ENCODE measurements at places on chromosomes 6 and 20. TPM values are rescaled to one million over a fixed set of nuclear protein-coding genes. Genes with fewer than 3 reads are reported as not detected.

DNA sequence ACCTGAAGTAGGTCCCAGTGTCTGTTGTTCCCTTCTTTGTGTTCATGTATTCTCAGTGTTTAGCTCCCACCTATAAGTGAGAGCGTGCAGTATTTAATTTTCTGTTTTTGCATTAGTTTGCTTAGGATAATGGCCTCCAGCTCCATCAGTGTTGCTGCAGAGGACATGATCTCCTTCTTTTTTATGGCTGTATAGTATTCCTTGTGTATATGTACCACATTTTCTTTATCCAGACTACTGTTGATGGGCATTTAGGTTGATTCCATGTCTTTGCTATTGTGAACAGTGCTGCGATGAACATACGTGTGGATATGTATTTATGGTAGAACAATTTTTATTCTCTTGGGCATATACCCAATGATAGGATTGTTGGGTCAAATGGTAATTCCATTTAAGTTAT is 125.4 kb downstream of the B3GAT2 start:
- no peaks in the 10 kb centered on the region for H3K36me3 ChIP-seq
- H3K4me1 ChIP-seq, result no peaks in the 10 kb centered on the region
- H3K27me3 ChIP-seq, result no peaks in the 10 kb centered on the region
- no peak overlapping the region for H3K4me3 ChIP-seq
- no peak overlapping the region for H3K27ac ChIP-seq
- DNase-seq, result no peak

DNA sequence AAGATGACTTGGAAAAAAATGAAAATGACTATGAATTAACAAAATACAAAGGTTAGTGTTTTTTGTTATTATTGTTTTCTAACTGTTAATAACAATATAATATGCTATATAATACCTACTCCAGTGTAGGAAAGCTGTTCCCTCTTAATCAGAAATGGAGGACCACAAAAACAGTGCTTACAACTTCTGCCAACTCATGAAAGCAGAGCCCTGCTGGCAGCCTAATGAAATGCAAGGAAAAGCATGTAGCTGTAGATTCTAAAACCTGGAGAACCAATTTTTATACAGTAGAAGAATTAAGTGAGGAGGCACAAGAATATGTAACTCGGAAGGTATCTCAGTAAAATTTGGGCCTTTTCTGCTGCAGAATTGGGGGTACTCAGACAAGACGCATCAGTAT is 29.4 kb downstream of the PHIP start:
- no peak overlapping the region for H3K27ac ChIP-seq
- peaks cover 2% of the 10 kb centered on the region for H3K4me1 ChIP-seq
- DNase-seq, result no peak

GRCh38 chr6:4973415-4973814 is 30.4 kb downstream of the RPP40 start:
- H3K4me1 ChIP-seq, result peaks cover 2% of the 10 kb centered on the region
- no peak overlapping the region for H3K4me3 ChIP-seq
- peak overlapping the region; percentile 50 for H3K27ac ChIP-seq
- no peak for DNase-seq
- H3K27me3 ChIP-seq, result no peaks in the 10 kb centered on the region
- no peaks in the 10 kb centered on the region for H3K36me3 ChIP-seq

DNA sequence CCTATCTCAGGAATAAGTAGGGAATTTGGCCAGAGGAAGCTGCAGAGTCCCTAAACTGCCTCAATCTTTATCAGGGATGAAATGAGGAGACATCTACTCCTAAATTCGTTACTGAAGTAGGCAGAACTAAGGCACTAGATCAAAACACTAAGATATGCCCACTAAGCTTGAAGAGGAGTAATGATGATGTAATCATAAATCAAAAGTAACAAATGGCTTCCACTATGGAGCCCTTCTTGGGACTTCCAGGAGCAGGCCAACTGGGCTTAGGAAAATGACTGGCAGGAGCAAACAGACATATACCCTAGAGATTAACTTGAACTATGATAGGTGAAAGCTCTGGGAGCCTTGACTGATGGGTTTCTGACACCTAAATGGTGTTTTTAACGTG is 15.4 kb downstream of the ZSCAN12 start:
- H3K4me1 ChIP-seq, result no peaks in the 10 kb centered on the region
- no peaks in the 10 kb centered on the region for H3K27me3 ChIP-seq
- no peaks in the 10 kb centered on the region for H3K36me3 ChIP-seq
- no peak overlapping the region for H3K27ac ChIP-seq
- DNase-seq, result no peak

GRCh38 chr20:41714030-41714429 is 95.9 kb upstream of the CHD6 start:
- no peak overlapping the region for H3K4me3 ChIP-seq
- H3K36me3 ChIP-seq, result no peaks in the 10 kb centered on the region
- no peaks in the 10 kb centered on the region for H3K27me3 ChIP-seq

- no peak for DNase-seq
- H3K27ac ChIP-seq, result no peak overlapping the region
- H3K4me1 ChIP-seq, result no peaks in the 10 kb centered on the region
- no peaks in the 10 kb centered on the region for H3K36me3 ChIP-seq
Measured at GRCh38 chr6:50929323-50929722, 110.7 kb downstream of the TFAP2B start.

DNA sequence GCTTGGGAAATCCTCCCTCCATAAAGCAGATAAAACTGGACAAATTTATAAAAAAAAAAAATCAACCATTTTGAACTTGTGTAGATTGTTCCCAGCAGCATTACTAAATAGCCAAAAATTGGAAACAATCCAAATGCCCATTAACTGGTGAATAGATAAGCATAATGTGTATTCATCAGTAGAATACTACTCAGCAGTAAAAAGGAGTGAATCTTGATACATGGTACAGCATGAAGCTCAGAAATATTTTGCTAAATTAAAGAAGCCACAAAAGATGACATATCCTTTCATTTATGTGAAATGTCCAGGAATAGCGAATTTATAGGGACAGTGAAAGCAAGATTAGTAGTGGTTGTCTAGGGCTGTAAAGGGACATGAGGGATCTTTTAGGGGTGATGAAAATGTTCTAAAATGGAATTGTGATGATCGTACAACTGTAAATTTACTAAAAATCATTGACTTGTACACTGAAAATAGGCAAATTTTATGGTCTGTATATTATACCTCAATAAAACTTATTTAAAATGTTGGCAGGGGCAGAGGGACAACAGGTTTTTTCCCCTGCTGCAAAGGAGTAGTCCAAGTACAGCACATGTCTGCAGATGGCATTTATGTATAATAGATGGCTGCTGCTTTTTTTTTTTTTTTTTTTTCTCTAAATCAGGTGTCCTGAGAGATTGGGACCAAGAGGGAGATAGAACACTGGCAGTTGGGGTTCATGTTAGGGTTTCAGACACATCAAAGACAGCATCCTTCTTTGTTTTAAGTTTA is 59.5 kb downstream of the CBFA2T2 start:
- no peak overlapping the region for H3K4me3 ChIP-seq
- no peak overlapping the region for H3K27ac ChIP-seq
- no peaks in the 10 kb centered on the region for H3K27me3 ChIP-seq
- no peaks in the 10 kb centered on the region for H3K36me3 ChIP-seq
- no peak for DNase-seq
- peaks cover 2% of the 10 kb centered on the region for H3K4me1 ChIP-seq

The RPS6KA2 gene
- total RNA-seq, result 55.0 TPM

The SLC17A2 gene
- not detected for total RNA-seq

The PPP1R14C gene
- 0.40 TPM for total RNA-seq

The GSTA3 gene
- not detected for total RNA-seq
